Stimulated activated CD4-positive, alpha-beta T cell treated with anti-CD3 and anti-CD28 coated beads, Interleukin-1b, Interleukin-23, amount 100 ng/mL, for 1 hour (primary cell): ENCODE measurements at places on chromosomes 6 and 20.

GRCh38 chr20:5657876-5658200 lies 92.4 kb upstream of the SHLD1 start:
- DNase-seq, result no peak

GRCh38 chr20:20525756-20526155 lies 157.9 kb downstream of the INSM1 start:
- DNase-seq, result no peak

DNA sequence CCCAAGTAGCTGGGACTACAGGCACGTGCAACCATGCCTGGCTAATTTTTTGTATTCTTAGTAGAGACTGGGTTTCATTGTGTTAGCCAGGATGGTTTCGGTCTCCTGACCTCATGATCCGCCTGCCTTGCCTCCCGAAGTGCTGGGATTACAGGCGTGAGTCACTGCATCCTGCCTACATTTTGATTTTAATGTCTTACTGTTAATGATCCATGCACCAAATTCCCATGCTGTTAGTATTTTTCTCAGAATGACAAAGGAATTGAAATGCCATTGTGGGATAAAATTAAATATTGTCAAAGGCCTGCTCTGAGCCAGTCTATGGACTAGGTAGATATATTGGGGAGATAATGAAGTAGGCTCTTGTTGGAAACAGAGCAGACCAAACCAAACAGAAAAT lies 28.2 kb downstream of the CBFA2T2 start:
- DNase-seq, result no peak

GRCh38 chr6:48024956-48025355 lies 86.0 kb downstream of the PTCHD4 start:
- DNase-seq, result no peak

GRCh38 chr20:48875914-48876240 lies 45.6 kb upstream of the ARFGEF2 start:
- no peak for DNase-seq

DNA sequence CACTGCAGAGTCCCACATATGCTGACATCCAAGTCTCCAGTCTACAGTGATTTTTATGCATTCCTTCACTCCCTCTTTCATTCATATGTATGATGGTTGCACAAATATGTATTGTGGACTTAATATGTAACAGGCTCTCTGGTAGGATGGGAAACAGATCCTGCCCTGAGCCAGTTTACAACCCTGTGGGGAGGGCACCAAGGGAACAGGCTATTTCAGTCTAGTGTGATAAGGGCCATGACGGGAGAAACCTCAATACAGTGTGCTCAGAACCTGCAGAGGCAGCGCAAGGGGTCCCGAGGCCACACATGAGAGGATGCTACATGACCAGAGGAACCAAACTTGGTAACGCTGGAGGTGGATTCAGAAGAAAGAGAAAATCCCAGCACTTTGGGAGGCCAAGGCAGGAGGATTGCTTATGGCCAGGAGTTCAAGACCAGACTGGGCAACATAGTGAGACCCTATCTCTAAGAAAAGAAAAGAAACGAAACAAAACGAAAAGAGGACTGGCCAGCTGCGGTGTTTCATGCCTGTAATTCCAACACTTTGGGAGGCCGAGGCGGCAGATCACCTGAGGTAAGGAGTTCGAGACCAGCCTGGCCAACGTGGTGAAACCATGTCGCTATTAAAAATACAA lies 249.8 kb upstream of the JARID2 start:
- no peak for DNase-seq

DNA sequence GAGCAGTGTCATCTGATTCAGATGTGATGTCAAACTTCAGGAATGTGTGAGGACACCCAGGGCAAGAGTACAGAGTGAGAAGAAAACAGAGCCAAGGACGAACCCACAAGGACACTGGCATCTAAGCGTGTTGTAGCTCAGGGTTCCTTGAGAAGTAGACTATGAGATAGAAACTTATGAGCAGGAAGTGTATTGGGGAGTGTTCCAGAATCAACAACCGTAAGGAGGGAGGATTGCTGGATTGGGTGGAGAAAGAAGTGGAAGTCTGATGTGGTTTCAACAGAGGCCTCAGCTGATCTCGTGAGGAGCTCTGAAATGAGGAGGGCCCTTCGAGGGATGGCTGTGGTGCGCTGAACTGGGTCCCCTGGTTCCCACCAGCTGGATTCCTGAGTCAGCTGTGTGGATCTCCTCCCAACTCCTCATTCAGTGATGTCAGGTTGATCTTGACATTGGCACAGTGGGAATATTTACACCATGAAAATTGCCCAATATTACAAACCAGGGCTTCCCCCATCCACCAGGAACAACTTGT lies 25.7 kb upstream of the IGF2R start:
- no peak for DNase-seq

- no peak for DNase-seq
Observed at GRCh38 chr20:4480104-4480503, 241.6 kb upstream of the PRND start.

DNA sequence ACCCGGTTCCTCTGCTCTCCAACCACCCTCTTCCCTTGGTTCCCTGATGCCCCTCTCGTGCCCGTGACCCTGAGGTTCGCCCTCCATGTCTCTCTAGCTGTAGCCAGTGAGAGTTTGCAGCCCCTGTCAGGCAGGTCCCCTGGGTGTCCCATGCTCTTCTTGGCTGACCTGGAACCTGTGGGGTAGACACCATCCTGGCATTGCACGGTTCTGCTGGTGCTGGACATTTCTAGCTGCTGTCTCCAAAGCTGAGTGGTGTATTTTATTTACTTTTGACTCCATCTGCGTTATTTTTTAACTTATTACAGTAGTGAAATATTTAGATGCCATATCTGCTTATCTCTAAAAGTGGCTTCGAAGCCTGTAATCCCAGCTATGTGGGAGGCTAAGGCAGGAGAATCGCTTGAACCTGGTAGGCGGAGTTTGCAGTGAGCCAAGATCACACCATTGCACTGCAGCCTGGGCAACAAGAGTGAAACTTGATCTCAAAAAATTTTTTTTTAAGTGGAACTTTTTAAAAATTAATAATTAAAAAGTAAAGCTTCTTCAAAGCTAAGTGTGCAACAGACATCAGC lies 12.5 kb downstream of the ENTPD6 start:
- no peak for DNase-seq
